ENCODE measurements at places on chromosomes 1 and 21.

DNA sequence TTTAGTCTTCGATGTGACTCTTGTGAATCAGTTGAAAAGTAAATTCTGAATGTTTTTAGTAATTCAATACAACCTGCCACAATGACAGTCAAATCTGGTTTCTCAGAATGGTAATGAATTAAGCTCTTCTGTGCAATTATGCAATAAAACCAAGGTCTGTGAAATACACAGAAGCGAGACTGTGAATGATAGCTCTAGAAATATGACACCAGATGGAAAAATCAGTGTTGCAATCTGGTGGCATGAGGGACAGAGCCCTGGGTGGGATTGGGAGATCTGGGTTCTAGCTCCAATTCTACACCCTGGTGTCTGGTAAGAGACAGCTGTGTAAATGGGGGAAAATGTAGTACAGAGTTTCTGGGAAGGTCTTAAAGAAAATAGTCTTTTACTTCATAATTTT, 586.4 kb upstream of the ZRANB2 start:
- DNase-seq, result no peak

DNA sequence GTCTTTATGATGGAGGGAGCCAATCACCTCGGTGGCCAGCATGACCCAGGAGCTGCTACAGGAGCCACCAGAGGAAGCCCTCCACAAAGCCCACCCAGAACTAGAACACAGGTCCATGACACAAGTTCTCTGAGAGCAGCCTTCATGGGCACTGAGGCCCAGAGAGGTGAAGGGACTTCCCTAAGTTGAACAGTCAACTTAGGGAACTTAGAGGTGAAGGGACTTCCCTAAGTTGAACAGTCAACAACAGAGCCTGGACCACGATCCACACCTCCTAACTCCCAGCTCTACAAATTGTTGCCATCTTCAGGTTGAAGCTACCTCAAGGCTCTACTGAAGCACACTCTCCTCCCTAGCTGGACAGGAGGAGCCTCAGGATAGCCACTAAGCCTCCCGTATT, 132.7 kb downstream of the CCDC185 start:
- no peak for DNase-seq

DNA sequence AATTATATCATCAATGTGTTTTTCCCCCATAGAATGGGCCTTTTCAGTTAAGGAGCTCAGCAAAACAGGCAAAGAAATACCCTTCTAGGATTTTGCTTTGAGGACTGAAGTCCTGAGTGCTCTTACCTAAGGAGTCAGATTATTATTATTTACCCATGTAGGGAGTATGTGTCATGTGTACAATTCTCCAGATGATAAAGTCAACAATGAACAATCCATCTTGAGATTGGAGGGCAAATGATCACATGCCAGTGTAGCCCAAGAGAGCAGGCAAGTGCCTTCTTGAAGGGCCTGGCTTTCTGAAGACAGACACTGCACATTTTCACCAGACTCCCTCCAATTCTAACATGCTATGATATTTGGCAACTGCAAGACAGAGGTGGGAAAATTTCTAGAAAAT, 159.7 kb downstream of the PCNX2 start:
- no peak for DNase-seq

DNA sequence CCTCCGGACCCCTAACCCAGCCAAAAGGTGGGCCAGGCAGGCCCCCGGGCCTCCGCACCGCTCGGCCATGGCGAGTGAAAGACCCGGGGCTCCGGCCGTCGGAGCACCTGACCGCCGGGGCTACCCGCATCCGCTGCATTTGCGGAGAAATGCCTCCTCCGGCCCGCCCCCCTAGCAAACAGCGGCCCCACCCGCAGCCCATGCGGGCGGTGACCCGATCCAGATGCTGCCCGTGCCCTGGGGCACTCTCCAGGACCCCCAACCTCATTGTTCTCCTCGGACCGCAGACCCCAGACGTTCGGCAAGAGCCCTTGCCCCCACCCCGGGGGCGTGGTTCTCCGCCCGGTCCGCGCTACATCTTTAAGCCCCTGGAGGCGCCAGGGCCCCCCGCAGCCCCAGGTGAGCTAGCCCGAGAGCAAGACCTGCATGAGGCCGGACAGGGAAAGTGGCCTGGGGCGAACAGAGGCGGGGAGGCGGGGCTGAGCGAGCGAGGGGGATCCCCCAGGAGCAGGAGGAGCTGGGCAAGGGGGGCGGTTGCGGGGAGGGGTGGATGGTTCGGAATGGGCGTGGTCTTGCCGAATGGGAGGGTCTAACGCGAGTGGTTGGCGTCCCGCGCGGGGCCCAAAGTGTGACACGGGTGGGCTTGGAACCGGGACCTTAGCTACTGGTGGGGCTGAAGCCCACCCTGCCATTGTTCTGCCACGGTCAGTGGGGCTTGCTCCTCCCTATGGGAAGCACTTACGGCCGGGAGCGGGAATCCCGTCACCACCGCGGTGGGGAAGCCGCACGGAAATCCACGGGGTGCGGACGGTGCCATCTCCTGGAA, 6.3 kb upstream of the CRYBG2 start:
- no peak for DNase-seq

DNA sequence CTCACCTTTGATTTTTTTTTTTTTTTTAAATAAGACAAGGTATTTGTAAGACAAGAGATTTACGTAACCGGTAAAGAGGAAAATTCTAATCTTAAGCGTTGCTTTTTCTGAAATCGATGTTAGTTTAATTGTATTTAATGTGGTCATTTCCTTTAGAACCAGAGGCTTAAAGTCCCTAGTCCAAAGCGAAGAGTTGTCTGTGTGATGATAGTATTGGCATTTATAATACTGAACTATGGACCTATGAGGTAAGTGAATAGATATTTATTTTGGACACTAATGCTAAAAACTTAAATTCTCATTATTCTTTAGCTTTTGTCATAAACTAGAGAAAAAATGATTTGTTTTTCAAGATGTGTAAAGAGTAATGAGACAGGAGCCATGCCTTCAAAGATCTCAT, 54.8 kb downstream of the ATF6 start:
- DNase-seq, result no peak

GRCh38 chr1:206455666-206456344, 14.5 kb upstream of the IKBKE start:
- no peak for DNase-seq

DNA sequence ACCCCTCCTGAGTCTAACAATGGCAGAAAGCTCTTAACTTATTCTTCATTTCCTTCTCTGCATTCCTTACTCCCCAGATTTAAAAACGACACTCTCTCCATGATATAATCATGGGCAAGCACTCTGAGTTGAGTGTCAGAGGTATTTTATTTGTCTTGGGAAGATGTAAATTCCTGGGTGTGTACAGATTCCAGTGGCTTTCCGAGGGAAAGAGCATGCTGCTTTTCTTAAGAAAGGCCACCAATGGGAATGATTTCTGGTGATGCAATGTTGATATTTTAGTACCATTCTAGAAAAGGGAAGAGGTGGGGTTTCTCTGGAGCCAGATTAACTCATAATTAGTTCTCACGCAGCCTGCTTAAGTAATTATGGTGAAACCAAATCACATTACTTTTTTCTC, 47.8 kb upstream of the BTG3 start:
- no peak for DNase-seq

- DNase-seq, result no peak
These were observed 7.0 kb downstream of the CD53 start for GRCh38 chr1:110879758-110880606.

- no peak for DNase-seq
These were observed 466.4 kb downstream of the NPHP4 start for GRCh38 chr1:5525597-5526384.

GRCh38 chr1:176211396-176212165, 4.5 kb upstream of the COP1 start:
- DNase-seq, result peak; percentile 29

DNA sequence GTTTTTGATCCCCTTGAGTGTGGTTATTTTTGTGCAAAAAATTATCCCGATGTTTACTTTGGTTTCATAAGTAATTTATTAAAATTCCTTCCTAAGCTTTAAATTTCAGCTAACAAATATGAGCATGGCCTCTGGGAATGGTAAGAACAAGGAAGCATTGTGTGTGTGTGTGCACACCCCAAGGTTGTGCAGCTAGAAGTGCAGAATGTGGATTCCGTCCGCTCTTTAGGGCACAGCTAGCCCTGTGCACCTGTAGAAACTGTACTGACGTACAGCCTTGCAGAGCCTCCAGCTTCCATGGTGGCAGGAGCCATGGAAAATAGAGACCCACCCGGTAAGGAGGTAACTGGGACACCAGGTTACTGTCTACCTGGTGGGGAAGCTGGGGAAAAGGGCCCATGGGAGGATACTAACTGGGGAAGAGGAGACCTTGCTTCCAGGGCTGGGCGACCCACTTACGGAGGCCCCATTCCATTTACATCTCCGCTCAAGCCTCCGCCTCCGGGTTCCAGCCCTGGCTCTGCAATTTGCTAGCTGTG, 54.7 kb downstream of the B3GALT5 start:
- DNase-seq, result peak; percentile 15

GRCh38 chr1:210260096-210260495, 27.5 kb downstream of the SERTAD4 start:
- no peak for DNase-seq

- DNase-seq, result no peak
These were observed 6.8 kb downstream of the GPR137B start for GRCh38 chr1:236149003-236149595.

DNA sequence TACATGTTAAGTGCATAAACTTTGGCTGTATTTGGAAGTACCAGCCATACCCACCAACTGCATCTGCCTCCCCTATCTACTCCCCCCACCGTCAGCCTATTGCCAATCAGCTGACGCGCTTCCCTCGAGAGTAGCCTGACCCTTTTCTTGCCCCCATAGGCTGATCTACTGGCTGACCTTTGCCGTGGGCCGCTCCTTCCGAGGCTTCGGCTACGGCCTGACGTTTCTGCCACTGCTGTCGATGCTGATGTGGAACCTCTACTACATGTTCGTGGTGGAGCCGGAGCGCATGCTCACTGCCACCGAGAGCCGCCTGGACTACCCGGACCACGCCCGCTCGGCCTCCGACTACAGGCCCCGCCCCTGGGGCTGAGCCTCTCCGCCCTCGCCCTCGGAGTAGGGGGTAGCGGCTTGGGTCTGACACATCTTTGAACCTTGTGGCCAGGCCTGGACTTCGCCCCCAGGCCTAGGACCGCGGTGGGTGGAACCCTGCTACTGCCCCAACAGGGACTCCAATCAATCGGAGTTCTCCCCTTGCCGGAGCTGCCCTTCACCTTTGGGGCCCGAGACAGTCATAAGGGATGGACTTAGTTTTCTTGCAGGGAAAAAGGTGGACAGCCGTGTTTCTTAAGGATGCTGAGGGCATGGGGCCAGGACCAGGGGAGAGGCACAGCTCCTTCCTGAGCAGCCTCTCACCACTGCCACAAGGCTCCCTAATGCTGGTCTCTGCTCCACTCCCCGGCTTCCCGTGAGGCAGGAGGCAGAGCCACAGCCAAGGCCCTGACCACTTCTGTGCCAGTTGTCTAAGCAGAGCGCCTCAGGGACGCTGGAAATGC, 4.0 kb downstream of the GLMP start:
- peak; percentile 94 for DNase-seq

DNA sequence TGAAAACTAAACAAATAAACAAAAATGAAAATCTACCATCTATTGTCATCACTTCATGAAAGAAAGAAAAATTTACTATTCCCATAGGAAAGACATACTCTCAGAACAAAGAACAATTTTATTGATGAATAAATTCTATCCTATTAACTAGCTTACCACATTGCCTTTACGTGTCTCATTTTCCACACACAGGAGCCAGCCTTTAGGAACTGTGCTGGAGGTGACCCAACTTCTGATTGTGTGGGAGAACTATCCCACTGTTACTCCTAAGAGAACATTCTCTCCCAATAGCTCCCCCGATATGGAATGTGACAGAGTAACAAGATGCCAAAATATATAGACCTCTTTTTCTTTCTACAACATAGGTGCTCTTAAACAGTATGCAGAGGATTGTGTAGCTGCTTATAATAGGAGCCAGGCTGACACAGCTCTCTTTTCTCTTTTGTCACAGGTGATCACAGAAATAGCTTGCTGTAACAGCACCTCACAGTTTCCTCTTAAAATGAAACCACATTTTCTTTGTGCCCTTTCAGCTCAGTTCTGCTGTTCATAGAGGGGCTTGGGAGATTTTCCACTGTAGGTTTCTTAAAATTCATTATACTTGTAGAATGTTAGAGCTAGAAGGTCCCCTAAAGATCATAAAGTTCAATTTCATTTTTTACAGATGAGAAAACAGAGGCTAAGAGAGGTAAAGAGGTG, 35.5 kb downstream of the C21orf91 start:
- no peak for DNase-seq

- peak; percentile 79 for DNase-seq
These were observed 15.2 kb downstream of the POGZ start for GRCh38 chr1:151443846-151444782.

DNA sequence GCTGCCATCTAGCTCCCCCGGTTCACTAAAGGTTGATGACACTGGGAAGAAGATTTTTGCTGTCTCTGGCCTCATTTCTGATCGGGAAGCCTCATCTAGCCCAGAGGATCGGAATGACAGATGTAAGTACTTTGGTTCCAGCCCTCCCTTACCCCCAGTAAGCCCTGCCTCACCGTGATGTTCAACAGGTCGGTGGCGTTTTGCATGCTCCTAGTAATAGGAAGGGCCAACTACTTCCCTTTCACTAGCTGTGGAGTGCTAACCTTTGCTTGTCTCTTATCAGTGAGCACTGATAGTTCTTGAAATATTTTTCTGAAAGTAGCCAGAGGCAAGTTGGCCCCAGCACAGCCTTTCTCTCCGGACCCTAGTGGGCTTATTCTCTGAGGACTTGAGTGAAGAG, 7.5 kb downstream of the RNF220 start:
- DNase-seq, result no peak

DNA sequence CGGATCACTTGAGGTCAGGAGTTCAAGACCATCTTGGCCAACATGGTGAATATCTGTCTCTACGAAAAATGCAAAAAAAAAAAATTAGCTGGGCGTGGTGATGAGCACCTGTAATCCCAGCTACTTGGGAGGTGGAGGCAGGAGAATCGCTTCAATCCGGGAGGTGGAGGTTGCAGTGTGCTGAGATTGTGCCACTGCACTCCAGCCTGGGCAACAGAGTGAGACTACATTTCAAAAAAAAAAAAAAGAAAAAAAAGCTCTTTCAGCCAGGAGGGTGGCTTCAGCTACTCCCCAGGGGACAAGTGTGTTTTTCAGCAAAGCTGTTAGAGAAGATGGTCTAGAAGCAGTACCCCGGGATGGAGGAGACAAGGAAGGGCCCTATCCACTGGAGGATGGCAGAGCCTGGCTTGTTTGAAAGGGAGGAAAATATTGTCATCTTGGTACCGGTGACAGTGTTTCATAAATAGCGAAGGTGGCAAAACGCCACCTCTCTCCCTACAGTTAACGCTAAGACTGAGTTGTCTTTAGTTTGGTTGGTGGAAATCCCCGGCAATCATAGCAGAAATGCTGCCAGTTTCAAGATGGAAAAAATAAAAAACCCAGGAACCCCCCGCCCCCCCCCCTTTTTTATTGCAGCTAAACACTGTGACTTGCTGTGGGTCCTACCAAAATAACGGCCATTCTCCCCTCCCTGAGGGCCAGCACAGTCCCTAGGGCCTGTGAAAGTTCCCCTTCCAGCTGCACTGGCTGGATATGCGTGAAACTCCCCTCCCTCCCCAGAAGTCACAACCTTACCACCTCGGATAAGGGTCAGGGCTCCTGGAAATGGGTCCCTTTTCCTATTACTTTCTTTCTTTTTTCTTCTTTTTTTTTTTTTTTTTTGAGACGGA, 3.5 kb downstream of the PIK3CD start:
- DNase-seq, result no peak
